Left ventricle myocardium inferior (tissue), 1 donor: ENCODE measurements at places on chromosomes 7 and 10. TPM values are rescaled to one million over a fixed set of nuclear protein-coding genes. Genes with fewer than 3 reads are reported as not detected.
A peak's percentile ranks its signal among the peaks of the same experiment; 100 is the strongest.

GRCh38 chr7:7203813-7204575, 21.6 kb downstream of the C1GALT1 start:
- peaks cover 15% of the 10 kb centered on the region for H3K4me1 ChIP-seq
- no peaks in the 10 kb centered on the region for H3K27me3 ChIP-seq
- no peaks in the 10 kb centered on the region for H3K36me3 ChIP-seq
- no peak overlapping the region for H3K27ac ChIP-seq
- no peak for DNase-seq

- H3K27me3 ChIP-seq, result no peaks in the 10 kb centered on the region
- H3K36me3 ChIP-seq, result no peaks in the 10 kb centered on the region
- DNase-seq, result no peak
- H3K4me3 ChIP-seq, result no peak overlapping the region
- no peak overlapping the region for H3K27ac ChIP-seq
Observed at GRCh38 chr7:156232931-156233705, 407.5 kb upstream of the RNF32 start.

The DGKB gene
- total RNA-seq, result 0.30 TPM

GRCh38 chr7:68224041-68224741, 1227.6 kb downstream of the TYW1 start:
- H3K27me3 ChIP-seq, result peaks cover 11% of the 10 kb centered on the region
- no peak overlapping the region for H3K4me3 ChIP-seq
- DNase-seq, result no peak
- peaks cover 7% of the 10 kb centered on the region for H3K4me1 ChIP-seq
- no peaks in the 10 kb centered on the region for H3K36me3 ChIP-seq

DNA sequence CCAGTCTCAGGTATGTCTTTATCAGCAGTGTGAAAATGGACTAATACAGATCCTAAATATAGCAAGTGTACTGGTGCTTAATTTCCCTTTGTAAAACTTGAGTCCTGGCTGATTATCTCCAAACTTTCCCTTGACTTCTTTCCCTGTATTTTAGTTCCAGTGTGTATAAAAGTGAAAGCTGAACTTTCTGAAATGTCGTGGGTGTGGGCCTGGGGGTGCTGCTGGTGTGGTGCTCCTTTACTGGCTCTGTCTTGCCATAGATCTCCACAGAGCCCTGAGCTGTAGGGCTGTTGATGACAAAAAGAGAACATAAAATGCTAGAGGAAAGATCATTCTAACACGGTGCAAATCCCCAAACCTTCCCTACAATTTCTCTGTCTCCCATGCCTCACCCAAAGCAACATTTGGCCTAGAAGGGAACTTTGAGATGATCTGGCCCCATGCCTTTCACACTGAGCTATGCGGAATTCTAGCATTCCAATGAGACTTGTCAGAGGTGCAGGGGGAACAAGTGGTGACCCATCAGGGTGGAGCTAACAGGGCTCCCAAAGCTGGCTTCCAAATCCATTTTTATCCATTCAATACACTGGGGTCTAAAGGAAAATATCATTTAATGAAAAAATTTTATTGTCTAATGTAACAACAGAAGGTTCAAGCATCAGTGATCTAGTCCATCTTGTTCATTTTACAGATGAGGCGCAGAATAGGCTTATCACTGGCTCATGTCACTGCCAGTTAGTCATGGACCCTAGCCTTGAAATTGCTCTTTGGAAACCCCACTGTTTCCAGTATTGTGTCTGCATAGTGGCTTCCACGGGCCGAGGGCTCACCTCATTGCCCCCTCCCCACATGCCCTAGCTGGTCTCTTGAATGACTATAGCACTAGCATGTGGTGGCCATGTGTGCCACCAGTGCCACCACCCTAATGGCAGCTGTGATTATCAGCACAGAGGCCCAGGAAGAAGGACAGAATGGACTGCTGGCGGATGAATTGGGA, 1000.9 kb downstream of the LRMDA start:
- H3K4me1 ChIP-seq, result peaks cover 86% of the 10 kb centered on the region
- DNase-seq, result no peak
- no peak overlapping the region for H3K4me3 ChIP-seq
- no peaks in the 10 kb centered on the region for H3K27me3 ChIP-seq
- H3K36me3 ChIP-seq, result no peaks in the 10 kb centered on the region

The EPO gene
- not detected for total RNA-seq

The PTPN20 gene
- total RNA-seq, result 13.0 TPM

- no peaks in the 10 kb centered on the region for H3K4me1 ChIP-seq
- no peak overlapping the region for H3K27ac ChIP-seq
- no peak for DNase-seq
- H3K4me3 ChIP-seq, result no peak overlapping the region
- H3K36me3 ChIP-seq, result peaks cover 92% of the 10 kb centered on the region
Observed at GRCh38 chr7:129721068-129721467, 109.5 kb downstream of the NRF1 start.

The FAM24B gene
- total RNA-seq, result 0.55 TPM

The RNF32 gene
- total RNA-seq, result not detected

DNA sequence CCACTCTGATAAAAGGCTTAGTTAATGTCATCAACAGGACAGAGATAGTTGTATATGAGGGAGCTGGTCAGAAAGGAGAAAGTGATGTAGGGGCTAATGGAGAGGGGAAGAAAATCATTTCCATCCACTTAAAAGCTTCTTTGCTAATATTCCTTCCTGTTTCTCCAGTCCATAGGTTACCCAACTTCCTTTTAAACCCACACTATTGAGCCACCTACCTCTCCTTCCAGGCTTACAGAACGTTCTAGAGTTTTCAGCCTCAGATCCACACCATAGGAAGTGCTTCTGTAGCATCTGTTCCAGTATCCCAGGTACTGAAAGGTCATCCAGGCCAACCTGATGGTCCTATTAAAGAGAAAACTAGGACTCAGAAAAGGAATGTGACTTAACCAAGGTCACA, 28.2 kb downstream of the STRIP2 start:
- no peak overlapping the region for H3K4me3 ChIP-seq
- DNase-seq, result no peak
- peaks cover 16% of the 10 kb centered on the region for H3K4me1 ChIP-seq
- no peaks in the 10 kb centered on the region for H3K27me3 ChIP-seq

DNA sequence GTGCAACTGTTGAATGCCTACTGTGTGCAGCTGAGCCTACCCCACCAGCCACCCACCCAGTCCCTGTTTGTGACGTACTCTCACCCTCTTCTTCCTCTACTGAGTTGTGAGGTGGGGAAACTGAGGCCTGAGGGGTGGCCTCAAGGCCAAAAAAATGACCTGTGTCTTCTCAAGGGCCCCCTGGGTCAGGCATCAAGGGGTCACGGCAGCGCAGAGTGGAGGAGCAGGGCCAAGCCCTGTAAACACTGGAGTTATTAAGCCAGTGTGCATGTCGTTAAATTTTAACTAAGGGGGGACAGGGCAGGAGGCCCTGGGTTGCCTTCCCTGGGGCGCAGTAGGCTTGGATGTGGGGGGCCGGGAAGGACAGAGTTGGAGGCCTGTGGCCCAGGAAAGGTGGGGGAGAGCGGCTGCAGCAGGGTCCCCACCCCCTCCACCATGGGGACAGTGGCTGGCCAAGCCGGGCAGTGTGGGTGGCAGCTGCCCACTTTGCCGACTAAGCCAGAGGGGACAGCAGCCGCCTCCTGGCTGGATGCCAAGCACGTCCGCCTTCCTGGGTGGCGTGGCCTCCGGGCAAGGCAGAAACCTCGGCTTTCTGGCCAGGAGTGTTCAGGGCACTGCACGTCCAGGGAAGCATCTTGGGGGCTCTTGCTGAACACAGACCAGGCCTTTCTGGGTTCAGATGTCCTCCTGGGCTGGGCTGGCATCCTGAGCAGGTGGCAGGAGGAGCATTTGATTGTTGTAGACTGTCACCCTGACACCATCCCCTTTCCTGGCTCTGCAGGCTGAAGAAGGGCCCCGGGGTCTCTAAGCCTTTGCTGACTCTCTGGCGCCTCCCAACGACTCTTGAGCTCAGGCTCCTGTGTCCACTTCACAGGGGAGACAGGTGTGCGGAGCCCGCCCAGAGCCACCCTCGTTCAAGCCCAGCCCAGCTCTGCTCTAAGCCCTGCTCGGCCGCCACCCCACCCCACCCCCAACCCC, 1.9 kb downstream of the SLC29A4 start:
- no peak for DNase-seq
- H3K36me3 ChIP-seq, result no peaks in the 10 kb centered on the region
- no peak overlapping the region for H3K4me3 ChIP-seq
- peaks cover 7% of the 10 kb centered on the region for H3K4me1 ChIP-seq
- H3K27me3 ChIP-seq, result peaks cover 11% of the 10 kb centered on the region

DNA sequence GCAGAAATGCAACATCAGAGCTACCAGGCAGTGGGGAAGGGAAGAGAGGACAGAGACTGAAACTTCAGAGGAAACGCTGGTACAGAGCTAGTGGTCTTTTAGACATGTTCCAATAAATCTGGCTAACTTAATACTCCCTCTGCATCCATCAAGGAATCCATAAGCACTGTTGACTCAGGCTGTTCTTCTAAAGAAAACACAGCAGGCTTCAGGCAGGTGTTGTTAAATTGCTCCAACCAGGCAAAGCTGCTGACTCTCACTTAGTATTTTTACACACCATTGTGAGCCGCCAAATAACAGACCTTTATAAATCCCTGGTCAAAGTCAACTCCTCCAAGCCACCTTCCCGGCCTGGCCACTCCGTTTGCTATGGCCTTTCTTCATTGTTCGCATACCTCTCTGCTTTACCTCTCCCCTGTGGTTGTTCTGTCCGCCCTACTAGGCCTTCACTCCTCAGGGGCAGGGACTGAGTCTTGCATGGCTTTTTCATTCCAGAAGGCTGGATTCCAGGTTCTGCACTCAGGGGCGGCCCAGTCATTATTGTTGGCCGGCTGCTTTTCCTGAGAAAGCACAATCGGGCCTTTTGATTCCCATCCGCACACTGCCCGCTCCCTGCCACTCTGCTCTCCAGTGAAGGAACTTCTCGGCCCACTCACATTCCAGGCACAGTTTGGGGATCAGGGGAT, 18.4 kb downstream of the CREB3L2 start:
- no peak overlapping the region for H3K4me3 ChIP-seq
- H3K36me3 ChIP-seq, result no peaks in the 10 kb centered on the region
- peak overlapping the region; percentile 86 for H3K27ac ChIP-seq
- no peak for DNase-seq

The TMEM229A gene
- not detected for total RNA-seq

DNA sequence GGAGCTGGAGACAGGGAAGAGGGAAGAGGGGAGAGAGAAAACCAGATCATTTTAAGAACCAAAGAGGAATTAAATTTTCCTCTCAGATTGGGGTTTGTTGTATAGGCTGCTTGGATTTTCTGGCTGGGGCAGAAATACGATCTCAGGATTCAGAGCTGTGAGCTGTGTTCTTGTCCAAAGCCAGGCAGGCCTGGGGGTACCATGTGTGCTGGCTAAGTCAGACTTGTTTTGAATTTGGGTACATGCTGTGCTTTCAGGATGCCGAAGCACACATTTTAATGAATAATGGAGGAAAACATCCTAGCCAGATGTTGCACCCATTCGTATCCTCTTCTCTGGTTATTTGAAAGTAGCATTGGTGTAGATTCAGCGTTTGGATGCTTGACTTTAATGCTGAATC, 170.3 kb upstream of the PODXL start:
- H3K27ac ChIP-seq, result no peak overlapping the region
- no peak overlapping the region for H3K4me3 ChIP-seq
- H3K27me3 ChIP-seq, result peaks cover 35% of the 10 kb centered on the region
- H3K36me3 ChIP-seq, result no peaks in the 10 kb centered on the region
- DNase-seq, result no peak
- H3K4me1 ChIP-seq, result no peaks in the 10 kb centered on the region

DNA sequence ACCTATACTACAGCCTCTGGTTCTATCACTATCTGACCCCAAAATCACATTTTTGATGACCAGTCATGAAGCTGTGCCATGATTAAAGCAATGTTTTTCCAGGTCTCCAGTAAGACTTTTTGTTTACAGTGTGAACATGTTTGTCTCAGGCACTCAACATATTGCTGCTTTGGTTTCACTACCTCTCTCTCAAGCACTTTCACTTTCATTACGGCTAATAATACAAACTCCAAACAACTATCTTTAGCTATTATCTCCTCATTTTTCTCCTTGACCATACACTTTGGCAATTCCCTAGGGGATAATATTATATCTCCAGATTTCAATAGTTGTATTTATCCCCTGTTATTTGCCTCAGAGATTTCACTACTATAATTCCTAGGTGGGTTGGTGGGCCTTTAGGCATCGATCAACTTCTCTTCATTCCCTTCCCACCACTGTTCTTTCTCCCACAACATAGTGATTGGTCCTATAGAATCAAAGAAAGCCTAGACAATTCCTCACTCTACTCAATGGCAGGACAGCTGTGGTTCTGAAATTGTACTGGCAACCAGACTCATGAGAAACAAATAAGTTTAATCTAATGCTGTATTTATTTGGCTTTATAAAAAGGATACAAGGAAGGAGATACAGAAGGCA, 261.4 kb upstream of the ZWINT start:
- no peak overlapping the region for H3K27ac ChIP-seq
- DNase-seq, result no peak
- peak overlapping the region; percentile 48 for H3K4me3 ChIP-seq
- H3K4me1 ChIP-seq, result no peaks in the 10 kb centered on the region
- no peaks in the 10 kb centered on the region for H3K36me3 ChIP-seq

DNA sequence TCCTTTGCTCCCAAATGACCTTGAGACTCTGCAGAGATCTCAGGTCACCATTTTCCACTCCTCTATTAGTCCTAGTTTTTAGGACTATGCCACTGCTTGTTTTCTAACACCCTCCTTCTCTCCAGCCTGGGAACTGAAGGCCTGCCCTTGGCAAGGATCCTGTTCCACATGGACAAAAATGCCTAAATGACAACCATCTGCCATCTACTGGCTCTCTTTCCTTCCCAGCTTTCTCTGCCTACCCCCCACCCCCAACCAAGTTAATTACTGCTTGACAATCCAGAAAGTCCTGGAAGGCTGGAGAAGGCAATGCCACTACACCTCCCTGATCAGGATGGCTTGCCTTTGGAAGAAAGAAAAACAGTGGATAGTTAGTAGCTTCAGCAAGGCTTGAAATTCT, 44.8 kb upstream of the SP8 start:
- no peaks in the 10 kb centered on the region for H3K36me3 ChIP-seq
- no peak for DNase-seq
- H3K4me3 ChIP-seq, result no peak overlapping the region
- H3K4me1 ChIP-seq, result no peaks in the 10 kb centered on the region

The MMP21 gene
- not detected for total RNA-seq

The ANKRD1 gene
- total RNA-seq, result 2,047 TPM

The TLX1 gene
- not detected for total RNA-seq
